Cerebellum (tissue), 4 donors: ENCODE measurements at places on chromosomes 16 and 17.

GRCh38 chr17:57289130-57289529, 32.8 kb downstream of the MSI2 start:
- peak; percentile 28 for DNase-seq

GRCh38 chr17:14630046-14630445, 329.2 kb downstream of the HS3ST3B1 start:
- no peak for DNase-seq

GRCh38 chr16:84511180-84511800, 6.8 kb upstream of the MEAK7 start:
- DNase-seq = peak; percentile 83

- no peak for DNase-seq
Measured at GRCh38 chr17:3986270-3986938, 22.2 kb upstream of the ATP2A3 start.

GRCh38 chr17:29474297-29474696, 84.1 kb downstream of the TAOK1 start:
- DNase-seq = no peak

GRCh38 chr16:23453338-23454052, 506 bp upstream of the COG7 start:
- no peak for DNase-seq

GRCh38 chr16:24936151-24936550, 79.0 kb downstream of the ARHGAP17 start:
- no peak for DNase-seq

DNA sequence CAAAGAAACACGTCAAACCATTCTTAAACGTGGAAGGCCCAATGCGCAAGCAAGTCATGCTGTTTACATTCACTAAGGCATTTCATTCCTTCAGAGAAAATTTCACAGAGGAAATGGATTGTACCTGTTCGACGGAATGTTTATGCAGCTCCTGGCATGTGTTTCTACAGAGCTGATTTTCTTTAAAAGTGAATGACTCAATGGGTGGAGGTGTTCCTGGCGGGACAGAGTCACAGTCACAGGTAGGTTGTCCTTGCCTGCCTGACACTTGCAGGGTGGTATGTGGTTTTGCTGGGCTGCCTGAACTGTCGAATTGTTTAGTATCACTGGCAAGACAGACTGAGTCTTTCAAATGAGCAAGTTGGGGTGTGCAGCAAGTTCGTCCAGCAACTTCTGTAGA, 11.6 kb downstream of the PALB2 start:
- no peak for DNase-seq

DNA sequence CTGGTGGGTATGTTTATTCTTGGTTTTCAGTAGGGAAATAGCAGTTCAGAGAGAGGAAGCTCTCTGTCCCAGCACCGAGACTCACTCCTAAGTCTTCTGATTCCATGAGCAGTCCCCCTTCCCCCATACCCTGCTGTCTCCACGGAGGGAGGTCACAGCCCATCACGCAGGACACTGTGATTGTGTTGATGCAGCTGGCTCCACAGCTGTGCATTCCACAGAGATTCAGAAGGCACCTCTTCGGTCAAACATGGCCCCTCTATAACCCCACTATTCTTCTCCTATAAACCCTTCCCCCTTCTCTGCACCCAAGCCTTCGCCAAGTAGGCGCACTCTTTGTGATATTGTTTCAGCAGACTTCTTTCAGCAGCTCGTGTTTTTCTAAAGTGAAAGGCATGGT, 104.3 kb upstream of the HLF start:
- no peak for DNase-seq

DNA sequence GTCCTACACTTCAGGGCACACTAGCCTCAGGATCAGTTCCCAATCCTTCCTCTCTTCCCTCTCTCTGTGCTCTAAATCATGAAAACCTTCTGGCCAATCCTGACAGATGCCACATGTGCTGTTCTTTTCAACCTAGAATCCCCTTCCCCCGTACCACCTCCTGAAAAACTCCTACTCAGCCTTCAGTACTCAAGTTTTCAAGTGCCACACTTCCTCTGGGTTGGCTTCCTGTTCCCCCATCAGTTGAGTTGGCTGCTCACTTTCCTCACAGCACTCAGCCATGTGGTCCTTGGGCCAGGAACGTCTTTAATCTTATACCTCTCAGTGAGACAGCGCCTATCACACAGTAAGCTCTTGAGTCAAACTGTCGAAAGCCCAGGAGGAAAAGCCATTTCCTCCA, 3.3 kb downstream of the ASPHD1 start:
- DNase-seq = no peak

DNA sequence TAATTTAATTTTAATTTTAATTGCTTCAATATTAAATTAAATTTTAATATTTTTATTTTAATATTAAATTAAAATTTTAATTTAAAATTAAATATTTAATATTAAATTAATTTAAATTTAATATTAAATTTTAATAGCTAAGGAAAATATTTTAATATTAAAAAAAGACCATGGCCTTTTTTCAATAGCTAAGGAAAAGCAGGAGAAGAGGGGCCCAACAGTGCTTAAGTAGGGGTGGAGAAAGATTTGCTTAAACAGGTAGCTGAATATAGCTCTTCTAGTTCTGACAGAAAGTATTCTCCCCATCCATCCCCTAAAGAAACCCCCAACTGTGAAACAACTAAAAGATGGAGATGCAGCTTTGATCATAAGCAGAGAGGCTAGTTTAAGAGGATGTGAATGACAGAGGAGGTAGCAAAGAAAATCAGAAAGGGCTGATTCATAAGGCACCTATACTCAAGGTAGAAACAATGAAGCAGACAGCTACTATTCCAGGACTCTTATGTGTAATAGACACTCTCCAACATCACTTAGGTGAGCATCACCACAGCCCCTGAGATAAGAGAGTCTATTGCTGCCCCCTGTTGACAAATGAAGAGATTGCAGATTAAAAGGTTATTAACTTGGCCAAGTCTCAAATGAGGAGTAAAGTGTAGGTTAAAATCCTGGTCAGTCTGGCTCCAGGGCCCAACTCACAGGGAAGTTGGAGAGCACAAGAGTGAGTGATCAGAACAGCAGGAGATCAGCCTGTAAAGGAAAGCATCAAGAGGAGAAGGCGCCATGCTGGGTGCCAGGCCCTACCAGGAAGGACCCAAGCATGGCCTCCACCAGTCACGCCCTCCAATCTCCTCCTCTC, 7.8 kb upstream of the RNASEK start:
- peak; percentile 72 for DNase-seq

GRCh38 chr16:53864819-53865493, 161.0 kb downstream of the FTO start:
- no peak for DNase-seq

- no peak for DNase-seq
Measured at GRCh38 chr16:30989469-30990047, 4.6 kb downstream of the HSD3B7 start.

DNA sequence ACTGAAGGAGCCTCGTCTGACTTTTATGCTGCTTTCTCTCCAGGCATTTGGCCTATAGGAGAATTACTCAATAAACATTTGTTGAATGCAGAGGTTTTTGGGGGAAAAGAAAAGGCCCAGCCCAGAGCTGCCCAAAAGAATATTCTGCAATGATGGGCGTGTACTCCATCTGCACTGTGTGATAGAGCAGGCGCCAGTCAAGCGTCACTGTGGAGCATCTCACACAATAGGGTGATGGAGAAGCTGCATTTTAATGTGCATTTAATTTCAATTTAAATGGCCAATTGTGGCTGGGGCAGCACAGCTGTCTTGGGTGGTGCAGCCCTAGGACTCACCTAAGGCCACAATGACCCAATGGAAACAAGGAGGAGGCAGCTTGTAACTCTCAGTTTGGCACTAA, 20.6 kb downstream of the GLYR1 start:
- no peak for DNase-seq

GRCh38 chr17:77609553-77610517, 348.7 kb upstream of the TNRC6C start:
- no peak for DNase-seq

GRCh38 chr16:59878479-59878878, 1144.4 kb upstream of the GOT2 start:
- no peak for DNase-seq

GRCh38 chr16:54462151-54462651, 175.6 kb upstream of the IRX3 start:
- DNase-seq = no peak

GRCh38 chr17:58565389-58566311, 51.2 kb upstream of the MTMR4 start:
- DNase-seq = peak; percentile 21

- no peak for DNase-seq
Measured at GRCh38 chr17:44581868-44582267, 24.6 kb downstream of the FZD2 start.

- DNase-seq = no peak
Measured at GRCh38 chr16:69199382-69199781, 12.4 kb downstream of the SNTB2 start.

GRCh38 chr17:38879878-38880665, 10.2 kb downstream of the LASP1 start:
- no peak for DNase-seq

DNA sequence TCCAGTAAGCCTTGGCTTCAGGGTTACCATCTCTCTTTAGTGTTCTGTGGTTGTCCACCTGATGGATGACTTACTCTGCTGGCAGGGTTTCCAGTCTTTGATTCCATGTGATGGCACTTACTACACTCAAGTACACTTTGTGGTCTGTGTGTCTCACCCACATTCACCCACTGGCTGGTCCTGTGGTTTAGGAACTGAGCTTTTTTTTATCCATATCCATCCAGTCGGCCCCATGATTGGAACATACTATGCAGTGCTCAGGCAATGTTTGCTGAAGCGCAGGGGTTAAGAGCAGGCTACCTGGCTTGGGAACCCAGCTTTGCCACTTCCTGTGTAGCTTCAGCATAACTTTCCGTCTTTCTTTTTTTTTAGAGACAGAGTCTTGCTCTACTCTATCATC, 2.8 kb upstream of the FUS start:
- no peak for DNase-seq

- no peak for DNase-seq
Measured at GRCh38 chr16:72234387-72234786, 62.4 kb upstream of the PMFBP1 start.

DNA sequence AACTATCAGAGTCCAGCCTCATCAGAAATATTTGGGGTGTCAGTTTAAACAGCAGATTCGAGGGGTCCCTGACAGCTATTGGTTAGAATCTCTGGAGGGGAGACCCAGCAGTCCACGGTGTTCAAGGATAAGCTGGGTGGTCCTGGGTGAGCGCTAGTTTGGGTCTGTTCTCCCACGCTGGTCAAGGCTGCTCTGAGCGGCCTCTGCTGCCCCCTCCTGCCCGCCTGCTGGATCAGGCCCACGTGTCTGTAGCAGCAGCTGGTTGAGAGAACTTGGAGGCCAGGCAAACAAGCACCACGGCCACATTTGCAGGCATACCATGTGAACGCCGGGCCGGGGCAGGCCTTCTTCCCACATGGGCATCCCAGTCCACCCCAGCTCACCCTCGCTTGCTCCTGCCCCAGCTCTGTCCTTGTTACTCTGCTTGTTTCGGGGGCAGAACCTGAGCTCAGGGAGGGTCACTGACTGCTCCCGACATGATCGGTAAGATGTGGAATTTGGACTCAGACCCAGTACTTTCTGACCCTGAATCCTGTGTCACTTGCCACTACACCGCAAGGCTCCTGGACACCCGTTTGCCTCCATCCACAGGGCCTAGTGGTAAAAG, 7.4 kb downstream of the FOXF1 start:
- DNase-seq = peak; percentile 20

DNA sequence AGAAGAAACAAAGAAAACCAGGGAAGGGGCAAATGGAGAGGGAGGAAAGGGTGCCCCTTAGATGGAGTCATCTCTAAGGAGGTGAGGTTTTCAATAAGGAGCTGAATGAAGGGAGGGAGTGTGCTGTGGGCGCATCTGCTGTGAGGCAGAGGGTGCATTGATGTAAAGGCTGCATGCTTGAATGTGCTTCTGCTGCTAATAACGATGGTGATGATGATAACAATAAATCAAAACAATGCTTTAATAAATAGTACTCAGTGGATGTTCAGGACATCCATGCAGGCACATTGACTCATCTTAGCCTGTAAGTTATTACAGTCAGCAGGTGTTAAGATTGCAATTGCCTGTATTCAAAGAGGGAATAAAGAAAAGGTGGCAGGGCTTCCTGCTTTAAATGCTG, 87.8 kb downstream of the SHISA6 start:
- DNase-seq = no peak

DNA sequence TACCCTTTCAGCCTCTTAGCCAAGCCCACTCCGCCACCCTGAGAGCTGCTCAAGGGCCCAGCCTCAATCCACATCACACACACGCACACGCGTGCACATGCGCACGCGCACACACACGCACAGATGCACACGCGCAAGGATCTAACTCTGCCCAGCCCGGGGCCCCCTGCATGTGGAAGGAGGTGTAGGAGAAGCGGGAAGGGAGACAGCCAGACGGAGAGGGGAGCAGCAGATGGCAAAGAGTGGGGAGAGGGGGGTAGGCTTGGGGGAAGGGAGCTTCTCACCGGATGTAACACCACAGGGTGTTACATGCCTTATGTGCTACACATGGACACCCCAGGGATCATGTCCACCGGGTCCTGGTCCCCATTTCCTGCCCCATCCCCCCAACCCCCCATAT, 15.3 kb downstream of the DLG4 start:
- DNase-seq = peak; percentile 64

DNA sequence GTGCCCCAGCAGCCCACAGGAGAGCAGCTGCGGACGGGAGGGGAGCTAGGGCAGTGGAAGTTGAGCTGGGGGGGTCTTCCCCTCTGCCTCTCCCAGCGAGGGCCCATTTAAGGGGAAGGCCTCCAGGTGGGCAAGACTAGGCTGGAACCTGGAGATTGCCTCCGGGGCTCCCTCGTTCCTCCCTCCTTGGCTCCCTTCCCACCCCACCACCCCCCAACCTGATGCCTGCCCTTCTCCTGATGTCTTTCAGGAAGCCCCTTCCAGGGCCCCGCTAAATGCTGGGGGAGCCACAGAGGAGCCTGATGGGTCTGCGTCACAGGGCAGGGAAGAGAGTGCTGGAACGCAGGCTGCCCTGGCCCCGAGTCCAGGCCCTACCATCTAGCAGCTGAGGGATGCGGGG, 16.7 kb downstream of the ADGRG1 start:
- no peak for DNase-seq
